ENCODE measurements at places on chromosomes 1 and 21.

- DNase-seq = no peak
These were observed 7.3 kb downstream of the KIAA2013 start for GRCh38 chr1:11918799-11919519.

DNA sequence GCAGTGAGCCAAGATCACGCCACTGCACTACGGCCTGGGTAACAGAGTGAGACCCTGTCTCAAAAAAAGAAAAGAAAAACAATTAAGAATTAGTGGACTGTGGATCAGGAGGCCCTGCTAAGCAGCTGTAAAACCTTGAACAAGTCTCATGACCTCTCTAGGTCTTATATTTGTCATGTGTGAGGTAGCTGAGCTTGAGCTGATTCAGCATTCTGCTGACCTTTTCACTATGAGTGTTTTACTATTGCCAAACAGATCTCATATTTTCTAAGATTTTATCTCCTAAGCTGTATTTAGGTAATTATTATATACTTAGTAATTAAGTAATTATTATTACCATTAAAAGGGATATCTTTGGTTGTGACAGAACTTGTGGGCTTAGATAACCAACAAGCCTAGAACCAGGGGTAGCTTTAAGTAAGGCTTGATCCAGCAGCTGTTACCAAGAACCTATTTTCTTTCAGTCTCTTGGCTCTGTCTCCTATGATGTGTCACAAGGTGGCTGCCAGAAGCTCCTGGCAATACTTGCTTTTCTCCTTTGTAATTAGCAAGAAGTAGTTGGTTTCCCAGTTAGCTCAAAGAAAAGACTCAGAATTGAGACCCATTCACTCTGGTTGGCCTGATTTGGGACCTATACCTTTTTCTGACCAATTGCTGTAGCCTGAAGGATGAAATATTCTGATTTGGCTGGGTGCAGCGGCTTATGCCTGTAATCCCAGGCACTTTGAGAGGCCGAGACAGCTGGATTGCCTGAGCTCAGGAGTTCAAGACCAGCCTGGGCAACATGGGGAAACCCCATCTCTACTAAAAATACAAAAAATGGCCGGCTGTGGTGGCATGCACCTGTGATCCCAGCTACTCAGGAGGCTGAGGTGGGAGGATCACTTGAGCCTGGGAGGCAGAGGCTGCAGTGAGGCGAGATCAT, 8.5 kb upstream of the ZC3H12A start:
- DNase-seq = no peak

- DNase-seq = no peak
These were observed 16.7 kb downstream of the TRABD2B start for GRCh38 chr1:47980501-47980900.

DNA sequence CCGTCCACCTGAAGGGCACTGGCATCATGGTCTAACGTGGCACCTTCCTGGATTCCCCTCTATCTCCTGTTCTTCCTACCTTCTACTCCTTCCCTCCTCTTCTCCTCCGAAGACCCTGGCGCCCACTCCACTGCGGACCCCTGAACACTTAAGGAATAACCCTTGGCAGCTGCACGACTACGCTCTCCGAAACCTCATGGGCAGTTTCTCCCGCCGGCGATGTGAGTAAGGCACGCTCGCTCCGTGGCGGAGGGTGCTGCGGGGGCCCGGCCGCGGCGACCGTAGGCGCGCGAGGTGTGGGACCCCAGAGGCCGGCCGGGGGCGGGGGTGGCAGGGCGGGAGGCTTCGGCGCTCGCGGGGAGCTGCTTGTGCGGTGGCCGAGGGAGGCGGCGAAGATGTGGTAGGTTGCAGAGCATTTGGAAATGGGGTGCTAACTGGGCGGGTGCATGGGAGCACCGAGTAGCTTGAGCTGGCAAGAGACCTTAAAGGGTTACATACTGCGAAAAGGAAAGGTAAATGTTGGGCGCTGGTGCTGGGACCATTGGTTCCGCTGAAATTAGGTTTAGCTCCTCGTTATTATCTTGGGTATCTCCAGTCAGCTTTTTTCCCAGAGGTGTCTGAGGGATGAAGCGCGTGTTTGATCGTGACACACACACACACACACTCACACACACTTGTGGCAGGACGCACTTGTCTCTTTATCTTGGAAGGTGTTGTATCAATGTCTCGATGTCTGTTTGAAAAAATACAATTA, 876 bp downstream of the LRRC7 start:
- no peak for DNase-seq

GRCh38 chr1:231866392-231867331, 240.1 kb downstream of the DISC1 start:
- no peak for DNase-seq

GRCh38 chr1:229762891-229763290, 136.8 kb downstream of the URB2 start:
- DNase-seq = no peak

- no peak for DNase-seq
These were observed 353.4 kb upstream of the NEGR1 start for GRCh38 chr1:72635719-72636118.

DNA sequence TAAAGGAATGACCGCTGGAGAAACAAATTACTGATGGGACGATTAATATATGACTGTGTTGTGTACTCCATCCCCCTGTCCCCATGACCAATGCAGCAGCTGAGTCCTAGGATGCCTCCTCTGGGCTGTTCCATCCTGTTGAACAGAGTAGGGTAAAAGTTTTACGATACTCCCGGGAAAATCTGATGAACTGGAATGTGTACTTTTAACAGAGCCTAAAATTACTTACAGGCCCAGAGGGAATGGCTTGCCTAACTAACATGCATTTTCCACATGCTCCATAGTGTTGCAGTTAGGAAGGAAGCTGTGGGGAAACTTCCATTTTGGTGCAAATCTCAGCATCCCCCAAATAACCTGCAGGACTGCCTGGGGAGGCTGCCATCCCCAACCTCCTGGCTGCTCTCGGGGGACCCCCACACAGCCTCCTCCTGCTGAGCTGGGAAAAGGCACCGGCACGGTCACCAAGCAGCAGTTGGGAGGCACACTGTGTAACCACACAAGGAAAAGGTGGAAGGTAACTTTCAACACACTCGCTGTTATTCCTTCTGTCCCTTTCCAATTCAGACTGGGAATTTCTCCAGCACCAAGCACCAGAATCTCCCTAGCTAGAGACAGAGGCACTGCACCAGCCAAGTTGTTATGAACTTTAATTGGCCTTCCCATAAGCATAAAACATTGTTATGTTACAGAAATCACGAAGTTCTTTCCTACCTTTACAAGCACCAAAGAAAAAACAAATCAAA, 97.2 kb downstream of the BCAR3 start:
- no peak for DNase-seq

DNA sequence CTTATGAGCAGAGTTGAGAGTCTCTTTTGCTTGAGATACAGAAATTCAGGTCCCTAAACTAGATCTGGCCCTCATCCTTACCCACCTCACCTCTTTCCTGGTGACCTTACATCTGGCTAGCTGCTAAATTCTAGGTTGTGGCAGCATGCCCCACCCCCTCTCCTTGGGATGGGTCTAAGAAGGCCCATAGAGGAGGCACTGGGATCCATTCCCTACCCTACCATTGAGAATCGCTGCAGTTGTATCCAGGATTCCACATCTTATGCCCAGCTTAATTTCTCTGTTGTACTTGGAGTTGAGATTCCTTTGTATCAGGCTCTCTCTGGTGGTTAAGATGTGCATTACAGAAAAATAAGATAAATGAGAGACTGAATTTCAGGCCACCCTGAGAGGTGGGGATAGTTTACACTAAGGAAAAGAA, 9.5 kb upstream of the TMEM39B start:
- no peak for DNase-seq

GRCh38 chr1:108049178-108049819, 84.3 kb upstream of the VAV3 start:
- DNase-seq = peak; percentile 75

GRCh38 chr1:156945881-156946661, 25.6 kb downstream of the LRRC71 start:
- DNase-seq = no peak

DNA sequence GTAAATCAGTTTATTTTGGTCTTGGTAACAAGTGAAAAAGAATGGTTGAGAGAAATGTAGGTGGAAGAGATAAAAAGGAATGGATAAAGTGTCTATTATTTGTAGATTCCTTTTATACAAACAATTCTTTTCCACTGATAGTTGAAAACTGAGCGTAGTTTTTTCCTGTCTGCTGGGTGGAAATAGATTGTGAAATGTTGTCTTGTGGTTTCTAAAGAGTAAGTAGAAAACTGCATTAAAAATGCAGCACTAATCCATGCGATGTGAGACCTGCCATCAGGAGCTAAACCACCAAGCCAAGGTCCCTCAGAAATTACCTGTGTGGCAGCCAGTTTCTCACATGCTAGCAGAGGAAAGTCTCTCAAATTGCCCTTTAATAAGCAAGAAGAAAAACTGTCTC, 103.2 kb upstream of the SLC44A3 start:
- no peak for DNase-seq
